ENCODE measurements at places on chromosomes 4 and X. TPM values are rescaled to one million over a fixed set of nuclear protein-coding genes. Genes with fewer than 3 reads are reported as not detected.
A peak's percentile ranks its signal among the peaks of the same experiment; 100 is the strongest.

GRCh38 chr4:2395584-2395983 is 22.9 kb downstream of the ZFYVE28 start:
- DNase-seq, result no peak

DNA sequence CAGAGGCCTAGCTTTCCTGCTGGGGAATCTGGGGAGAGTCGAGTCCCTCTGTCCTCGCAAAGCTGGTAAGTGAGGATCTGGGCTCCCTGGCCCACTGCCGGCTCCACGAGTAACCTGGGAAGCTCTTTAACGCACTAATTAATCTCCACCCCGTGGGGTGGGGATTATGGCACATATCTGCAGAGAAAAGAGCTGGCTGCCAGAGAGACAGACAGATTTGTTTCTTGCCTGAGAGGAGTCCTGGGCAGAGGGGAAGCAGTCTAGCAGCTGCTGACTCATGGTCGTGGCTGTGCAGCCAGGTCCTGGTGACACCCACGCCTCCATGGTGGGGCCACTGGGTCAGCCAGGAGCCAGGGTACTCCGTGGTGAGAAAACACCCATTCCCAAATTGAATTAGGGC is 14.0 kb downstream of the SORCS2 start:
- peak; percentile 44 for DNase-seq

Gene VEGFD
- 0.17 TPM for total RNA-seq

Gene HPGDS
- not detected for total RNA-seq

DNA sequence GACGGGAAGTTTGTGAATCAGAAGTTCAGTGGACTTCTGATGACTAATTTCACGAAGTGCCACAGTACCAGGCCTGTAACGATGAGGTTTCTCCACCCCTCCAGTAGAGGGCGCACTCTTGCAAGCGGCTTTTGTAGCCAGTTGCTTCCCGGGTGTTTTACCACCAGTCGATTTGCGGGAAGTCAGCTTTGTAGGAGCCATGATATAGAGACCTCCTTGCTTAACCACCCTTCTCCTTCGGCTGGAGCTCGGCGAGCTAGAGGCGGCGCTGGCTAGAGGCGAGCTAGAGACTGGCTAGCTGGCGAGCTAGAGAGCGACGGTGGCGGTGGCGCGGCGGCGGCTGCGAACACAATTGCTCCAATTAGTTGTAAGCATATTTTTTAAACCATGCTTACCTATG is 72.0 kb downstream of the IL1RAPL1 start:
- DNase-seq, result peak; percentile 0

- peak; percentile 7 for DNase-seq
Measured at GRCh38 chr4:169795585-169795984, 37.8 kb upstream of the HPF1 start.

GRCh38 chr4:87005369-87005689 is 70.5 kb downstream of the AFF1 start:
- no peak for DNase-seq
